ENCODE measurements at places on chromosomes 7 and 10. TPM values are rescaled to one million over a fixed set of nuclear protein-coding genes. Genes with fewer than 3 reads are reported as not detected.

DNA sequence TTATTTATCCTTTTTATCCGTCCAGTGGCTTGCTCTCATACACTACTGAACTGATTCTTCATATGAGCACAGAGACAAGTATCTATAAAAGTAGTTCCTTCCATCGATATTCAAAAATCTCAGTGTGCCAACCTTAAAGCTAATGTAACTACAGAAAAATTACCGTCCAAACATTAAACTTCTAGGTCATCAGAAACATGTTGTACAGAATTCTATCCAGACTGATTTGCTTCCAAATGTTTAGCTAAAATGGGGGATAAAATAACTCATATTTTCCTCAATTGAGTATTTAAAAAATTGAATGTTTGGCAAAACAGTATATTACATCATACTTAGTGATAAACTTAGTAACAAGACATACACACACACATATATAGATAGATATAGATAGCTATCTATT lies 584.7 kb upstream of the SEMA3D start:
- no peak for DNase-seq

- no peak for DNase-seq
Measured at GRCh38 chr10:74282151-74282847, 131.3 kb downstream of the ADK start.

DNA sequence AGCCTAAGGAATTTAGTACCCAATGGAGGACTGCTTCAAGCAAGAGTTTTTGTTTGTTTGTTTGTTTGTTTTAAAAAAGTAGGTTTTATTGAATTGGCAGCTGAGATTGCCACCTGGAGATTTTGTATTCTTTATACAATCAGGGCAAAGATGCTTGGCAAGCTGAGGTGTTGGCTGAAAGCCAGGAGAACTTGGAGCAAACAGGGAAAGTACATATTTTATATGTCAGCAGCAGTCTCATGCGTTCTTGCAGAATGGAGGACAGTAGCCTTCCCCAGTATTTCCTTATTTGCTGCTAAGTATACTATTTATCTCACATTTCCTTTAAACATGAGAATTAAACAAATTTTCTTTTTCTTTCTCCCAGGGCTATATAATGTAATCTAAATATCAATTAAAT lies 22.6 kb upstream of the ICA1 start:
- no peak for DNase-seq

GRCh38 chr7:127413962-127414361 lies 21.5 kb upstream of the ZNF800 start:
- DNase-seq: no peak

DNA sequence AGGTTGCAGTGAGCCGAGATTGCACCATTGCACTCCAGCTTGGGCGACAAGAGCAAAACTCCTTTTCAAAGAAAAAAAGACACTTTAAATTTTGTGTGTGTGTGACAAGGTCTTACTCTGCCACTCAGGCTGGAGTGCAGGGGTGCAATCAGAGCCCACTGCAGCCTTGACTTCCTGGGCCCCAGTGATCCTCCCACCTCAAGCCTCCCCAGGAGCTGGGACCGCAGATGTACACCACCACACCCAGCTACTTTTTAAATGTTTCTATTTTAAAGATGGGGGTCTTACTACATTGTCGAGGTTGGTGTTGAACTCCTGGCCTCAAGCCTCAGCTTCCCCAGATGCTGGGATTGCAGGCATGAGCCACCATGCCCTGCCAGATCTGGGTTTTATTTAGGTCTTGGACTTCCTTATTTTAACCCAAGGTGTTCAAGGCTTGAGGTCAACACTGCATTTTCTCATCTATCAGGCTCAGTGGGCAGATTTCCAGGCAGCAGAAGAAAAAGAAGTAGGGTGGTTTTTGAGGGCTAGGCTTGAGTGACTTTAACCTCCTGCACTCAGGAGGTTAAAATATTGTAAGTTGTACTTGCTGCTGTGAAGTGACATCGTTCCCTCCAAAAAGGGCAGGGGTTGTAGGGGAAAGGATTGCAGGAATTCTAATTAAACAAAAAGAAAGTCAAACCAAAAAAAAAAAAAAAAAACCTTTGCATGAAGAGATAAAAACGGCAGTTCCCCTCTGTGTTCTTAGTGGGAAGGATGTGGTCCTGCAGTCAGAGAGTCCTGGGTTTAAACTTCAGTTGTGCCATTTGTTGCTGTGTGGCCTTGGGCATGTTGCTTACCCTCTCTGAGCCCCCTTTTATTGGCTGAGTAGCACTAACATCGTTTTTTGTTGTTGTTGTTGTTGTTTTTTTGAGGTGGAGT lies 71.5 kb downstream of the CARD11 start:
- DNase-seq: no peak

DNA sequence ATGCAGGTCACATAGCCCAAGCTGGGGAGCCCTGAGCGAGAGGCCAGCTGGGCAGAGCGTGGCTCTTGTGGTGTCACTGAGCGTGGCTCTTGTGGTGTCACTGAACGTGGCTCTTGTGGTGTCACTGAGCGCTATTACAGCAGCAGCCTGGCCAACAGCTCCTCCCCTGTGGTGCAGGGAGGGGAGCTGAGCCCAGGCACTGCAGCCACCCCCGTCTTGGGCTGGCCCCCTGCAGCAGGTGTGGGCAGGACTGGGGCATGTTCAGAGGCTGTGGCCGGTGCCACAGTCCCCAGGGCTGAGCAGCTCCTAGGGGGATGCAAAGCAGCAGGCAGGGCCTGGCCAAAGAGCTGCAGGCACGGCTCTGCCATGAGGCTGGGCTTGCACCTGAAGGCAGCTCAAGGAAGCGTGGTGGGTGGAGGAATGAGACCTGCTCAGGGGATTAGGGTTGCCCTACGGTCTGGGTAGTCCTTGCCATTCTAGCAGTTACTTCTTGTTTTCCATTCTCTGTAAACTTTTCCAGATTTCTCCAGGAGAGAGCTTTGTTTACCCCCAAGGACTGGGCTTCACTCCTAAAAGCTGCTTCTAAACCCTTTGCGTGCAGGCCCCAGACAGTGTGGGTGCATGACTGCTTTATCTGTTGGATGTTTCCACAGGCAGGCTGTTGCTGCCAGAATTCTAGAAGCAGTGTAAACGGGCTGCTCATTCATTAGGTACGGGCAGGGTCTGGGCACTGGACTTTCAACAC lies 29.2 kb downstream of the ZNF783 start:
- no peak for DNase-seq

DNA sequence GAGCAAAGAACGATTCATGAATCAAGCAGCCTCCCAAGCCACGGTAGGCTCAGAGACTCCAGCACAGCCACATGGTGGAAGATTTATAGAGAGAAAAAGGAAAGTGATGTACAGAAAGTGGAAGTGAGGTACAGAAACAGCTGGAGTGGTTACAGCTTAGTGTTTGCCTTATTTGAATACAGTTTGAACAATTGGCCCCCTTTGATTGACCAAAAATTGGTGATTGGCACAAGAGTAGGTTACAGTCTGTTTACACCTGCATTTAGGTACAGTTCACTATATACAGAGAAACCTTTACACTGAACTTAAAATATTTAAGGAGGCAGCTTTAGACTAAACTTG lies 136.4 kb upstream of the ASAH2 start:
- no peak for DNase-seq

LIPK gene
- total RNA-seq: not detected

LHFPL3 gene
- 0.34 TPM for total RNA-seq

LRRN3 gene
- 0.34 TPM for total RNA-seq

FAM25G gene
- total RNA-seq: not detected

SPAM1 gene
- total RNA-seq: not detected
